ENCODE measurements at places on chromosomes 3 and 15.

DNA sequence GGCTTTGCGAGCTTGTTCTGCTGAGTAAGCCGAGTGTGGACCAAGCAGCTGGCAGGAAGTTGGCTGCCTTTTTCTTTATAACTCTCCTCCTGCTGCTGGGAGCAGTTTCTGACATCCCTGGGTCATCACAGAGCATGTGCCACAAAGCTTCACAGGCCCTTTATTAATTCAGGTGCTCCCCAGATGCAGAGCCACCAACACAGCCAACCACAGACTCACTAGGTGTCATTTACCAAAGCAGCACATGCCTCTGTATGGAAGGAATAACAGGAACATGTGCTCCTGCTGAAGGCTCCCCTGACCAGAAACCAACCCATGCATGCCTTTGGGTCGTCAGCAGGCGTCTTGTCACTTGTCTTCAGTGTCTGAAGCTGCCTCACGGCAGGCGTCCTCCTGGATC, 152.5 kb downstream of the ADAMTS17 start:
- no peak for DNase-seq

GRCh38 chr15:49692514-49693090, 71.8 kb downstream of the DTWD1 start:
- no peak for DNase-seq

GRCh38 chr3:19945969-19946831, 697 bp upstream of the RAB5A start:
- no peak for DNase-seq

- DNase-seq: no peak
These were observed 76.2 kb downstream of the POLR2M start for GRCh38 chr15:57782731-57783130.

GRCh38 chr15:23823508-23823907, 136.4 kb upstream of the NDN start:
- no peak for DNase-seq

GRCh38 chr15:100919481-100920405, 586 bp downstream of the LRRK1 start:
- no peak for DNase-seq

DNA sequence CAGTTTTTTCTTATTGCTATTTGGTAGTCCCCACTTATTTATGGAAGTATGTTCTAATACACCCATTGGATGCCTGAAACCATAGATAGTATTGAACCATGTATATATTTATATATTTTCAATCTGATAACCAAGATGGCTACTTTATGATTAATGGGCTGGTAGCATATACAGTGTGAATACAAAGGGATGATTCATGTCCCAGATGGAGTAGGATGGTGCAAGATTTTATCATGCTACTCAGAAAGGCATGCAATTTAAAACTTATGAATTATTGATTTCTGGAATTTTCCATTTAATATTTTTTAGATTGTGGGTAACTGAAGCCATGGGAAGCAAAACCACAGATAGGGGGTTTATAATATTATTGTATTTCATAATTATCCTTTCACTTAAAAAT, 35.2 kb downstream of the AP4E1 start:
- no peak for DNase-seq

DNA sequence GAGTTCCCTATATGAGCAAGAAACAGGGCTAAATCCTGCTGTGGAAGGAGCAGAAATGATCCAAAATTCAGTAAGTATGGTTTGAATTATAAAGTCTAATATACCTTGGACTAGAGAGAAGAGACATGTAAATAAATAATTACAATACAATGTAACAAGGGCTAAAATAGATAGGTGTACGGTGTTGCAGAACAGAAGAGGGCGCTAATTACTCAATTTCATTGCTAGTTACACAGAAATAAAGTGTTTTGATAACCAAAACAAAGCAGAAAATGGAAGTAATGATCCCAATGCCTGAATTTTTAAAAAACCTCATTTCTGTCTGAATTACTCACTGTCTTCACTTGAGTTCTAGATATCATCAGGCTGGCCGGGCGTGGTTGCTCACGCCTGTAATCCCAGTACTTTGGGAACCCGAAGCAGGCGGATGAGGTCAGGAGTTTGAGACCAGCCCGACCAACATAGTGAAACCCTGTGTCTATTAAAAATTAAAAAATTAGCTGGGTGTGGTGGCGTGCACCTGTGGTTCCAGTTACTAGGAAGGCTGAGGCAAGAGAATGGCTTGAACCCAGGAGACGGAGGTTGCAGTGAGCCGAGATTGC, 8.3 kb upstream of the PLCH1 start:
- no peak for DNase-seq

- no peak for DNase-seq
These were observed 30.9 kb upstream of the PRR23E start for GRCh38 chr3:127161973-127162579.

DNA sequence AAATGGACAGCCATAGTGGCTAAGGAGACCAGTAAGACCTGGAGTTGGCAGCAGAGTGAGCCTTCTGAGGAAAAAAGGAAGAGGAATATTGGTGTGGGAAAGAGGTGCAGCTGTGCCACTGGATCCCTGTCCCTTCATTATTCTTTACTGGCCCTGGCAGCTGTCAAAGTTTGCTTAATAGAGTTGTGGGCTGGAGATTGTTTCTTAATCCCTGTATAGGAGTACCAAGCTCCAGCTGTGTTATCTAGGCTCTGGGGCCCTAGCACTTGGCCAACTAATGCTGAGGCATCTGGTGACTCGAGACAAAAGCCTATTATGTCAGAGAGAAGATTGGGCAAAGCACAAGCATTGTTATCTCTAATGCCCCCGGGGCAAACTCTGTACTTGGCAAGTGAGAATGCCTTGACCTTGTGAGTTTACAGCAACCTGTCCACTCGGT, 61.4 kb downstream of the ZNF609 start:
- no peak for DNase-seq

GRCh38 chr3:82636177-82636576, 874.7 kb upstream of the GBE1 start:
- no peak for DNase-seq

GRCh38 chr3:41426485-41426884, 227.2 kb downstream of the CTNNB1 start:
- no peak for DNase-seq

DNA sequence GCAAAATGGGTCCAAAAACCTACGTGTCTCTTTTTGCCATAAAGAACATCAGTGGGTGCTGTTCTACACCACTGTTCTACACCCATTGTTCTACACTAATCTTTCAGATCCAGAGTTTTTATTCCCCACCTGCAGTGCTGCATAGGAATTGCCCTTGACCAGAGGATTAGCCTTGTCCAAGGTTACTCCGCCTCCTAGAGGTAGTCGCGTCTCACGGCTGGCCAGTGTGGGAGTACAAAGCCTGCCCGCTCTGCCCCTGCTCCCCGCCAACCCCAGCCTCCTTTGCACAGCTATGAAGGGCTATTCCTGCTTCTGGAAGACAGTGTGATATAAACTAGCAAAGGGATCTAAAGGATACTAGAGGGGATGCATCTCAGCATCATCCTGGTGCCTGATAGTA, 222.1 kb upstream of the LMCD1 start:
- DNase-seq: no peak

DNA sequence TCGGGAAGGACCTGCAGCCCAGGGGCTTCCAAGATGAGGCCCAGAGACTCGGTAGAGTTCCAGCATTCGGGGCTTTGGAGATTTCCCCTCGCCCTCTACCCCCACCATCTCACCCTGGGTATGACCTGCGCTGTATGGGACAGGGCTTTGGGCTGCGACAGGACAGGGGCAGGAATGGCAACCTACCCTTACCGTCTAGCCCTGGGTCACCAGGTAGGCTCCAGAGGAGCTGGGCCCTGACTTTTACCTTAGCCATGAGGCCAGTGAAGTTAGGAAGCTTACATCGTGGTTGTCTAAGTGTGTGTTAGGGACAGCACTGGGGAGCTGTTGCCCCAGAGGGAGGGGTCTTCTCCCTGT, 683 bp downstream of the PPM1M start:
- DNase-seq: no peak

- no peak for DNase-seq
These were observed 87.2 kb upstream of the XCR1 start for GRCh38 chr3:46114323-46114988.

DNA sequence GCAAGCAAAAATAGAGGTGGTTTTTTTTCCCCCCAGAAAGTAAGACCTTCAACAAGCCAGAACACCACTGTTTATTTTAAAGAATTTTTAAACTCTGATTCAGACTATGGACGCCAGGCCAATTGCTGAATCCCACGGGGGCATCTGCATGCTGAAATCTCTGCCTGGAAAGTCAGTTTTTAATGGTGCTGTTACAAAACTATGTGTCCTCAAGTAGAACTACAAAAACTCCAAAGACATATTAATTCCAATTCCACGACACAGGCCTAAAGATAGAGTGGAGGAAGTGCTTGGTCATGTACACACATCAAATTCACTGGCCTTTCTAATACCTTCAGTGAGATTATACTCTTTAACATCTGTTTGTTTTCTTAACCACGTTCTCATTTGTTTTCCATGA, 490.5 kb upstream of the NR2F2 start:
- DNase-seq: no peak

DNA sequence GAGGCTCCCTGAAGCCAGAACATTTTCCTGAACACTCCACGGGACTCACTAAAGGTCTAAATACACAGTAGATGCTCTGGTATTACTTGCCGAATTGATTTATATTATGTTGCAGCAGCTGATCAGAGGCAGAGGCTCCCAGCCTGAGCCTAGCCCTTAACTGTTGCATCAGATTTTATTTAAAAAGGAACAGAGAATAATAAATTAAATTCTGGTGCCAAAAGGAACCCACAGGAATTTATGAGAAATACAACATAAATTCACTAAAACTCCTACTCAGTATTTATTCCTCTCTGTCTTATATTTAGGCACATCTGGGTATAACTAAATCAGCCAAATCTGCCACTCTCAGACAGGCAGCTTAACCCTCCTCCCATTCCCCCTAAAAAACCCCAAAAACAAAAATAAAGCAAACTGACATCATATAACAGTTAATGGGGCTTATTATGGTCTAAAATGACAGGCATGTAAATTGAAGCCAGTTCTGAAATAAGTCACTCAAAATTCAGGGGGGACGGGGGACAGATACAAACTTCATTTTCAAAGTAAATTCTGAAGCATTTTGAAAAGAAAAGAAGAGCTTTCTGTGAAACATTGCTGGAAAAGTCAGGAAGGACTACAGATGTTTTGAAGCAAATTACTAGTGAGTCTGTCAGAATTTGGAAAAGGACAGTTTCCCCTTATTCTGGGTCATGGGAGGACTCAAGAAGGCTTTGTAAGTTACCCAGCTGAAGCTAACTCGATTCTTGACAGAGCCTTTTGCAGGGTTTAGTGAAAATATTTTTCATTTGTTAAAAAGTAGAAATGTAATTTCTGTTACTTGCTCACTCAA, 53.8 kb upstream of the CORO2B start:
- DNase-seq: no peak

- DNase-seq: no peak
These were observed 23.7 kb downstream of the SATB1 start for GRCh38 chr3:18401300-18401961.

- no peak for DNase-seq
These were observed 31.7 kb downstream of the CSNK1G1 start for GRCh38 chr15:64324165-64324877.

- DNase-seq: no peak
These were observed 100.3 kb downstream of the STRIT1 start for GRCh38 chr3:155192957-155193746.

DNA sequence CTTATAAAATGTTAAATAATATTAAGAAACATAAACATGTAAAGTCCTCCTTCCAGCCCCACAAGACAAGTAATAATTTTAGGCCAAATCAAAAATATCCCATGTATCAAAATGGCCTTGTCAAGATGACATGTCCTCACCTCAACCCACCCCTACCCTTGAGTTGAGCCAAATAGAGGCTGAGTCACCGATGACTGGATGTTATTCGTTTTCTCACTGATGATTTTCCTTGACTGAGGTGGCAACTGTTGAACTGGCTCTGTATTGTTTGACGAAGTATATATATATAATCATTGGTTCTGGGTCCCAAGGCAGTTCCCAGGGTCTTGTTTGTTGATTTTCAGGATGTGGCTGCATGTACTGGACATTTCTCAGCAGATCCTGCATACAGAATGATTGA, 75.3 kb downstream of the TMEM108 start:
- no peak for DNase-seq

DNA sequence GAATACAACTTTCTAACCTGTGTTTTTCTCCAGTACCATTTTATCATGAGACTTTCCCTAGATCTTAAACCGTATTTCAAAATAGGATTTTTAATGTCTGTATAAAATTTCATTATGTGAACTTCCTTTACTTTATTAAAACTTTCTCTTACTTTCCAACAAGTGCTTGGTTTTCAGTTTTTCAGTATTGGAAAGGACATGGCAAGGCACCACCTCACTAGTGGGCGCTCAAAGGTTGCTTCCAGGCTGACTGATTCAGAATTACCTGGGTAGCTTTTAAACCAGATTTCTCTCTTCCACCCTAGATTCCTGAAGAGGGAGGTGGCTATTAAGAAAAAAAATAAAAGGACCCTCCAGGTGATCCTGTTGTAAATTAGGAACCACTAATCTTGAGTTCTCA, 236.6 kb downstream of the SOX2 start:
- no peak for DNase-seq

GRCh38 chr3:139778682-139779233, 101.0 kb upstream of the NMNAT3 start:
- no peak for DNase-seq

DNA sequence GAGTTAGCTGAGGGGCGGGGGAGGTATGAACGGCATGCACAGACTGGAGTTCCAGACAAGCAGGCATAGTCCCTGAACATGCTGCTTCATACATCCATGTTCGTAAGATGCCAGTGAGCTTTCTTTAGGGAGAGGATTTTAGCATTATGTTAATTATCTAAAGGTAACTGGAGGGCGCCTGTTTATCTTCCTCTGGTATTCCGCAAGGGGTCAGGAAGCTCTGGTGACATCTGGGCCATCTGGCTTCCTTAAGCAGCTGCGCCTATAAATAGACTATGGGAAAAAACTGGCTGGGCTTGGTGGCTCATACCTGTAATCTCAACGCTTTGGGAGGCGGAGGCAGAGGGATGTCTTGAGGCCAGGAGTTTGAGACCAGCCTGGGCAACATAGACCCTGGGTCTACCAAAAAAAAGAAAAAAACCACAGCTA, 1.5 kb upstream of the FBXO22 start:
- DNase-seq: no peak

DNA sequence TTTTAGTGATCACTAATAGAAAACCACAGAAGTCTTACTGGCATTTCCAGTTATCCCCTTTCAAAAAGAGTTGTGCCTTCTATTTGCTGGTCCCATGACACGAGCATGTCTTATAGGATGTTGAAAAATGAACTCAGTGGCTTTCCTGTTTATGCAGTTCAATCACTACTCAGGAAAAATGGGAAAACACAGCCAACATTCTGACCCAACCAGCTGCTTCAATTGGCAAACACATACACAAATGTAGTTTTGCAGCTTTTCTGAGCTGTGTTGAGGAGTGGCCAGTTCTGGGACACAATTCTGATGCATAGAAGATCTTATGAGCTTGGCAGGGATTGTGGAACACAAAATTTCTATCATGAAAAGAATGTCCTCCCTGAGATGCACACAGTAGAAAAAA, 40.3 kb downstream of the FSTL1 start:
- DNase-seq: no peak

DNA sequence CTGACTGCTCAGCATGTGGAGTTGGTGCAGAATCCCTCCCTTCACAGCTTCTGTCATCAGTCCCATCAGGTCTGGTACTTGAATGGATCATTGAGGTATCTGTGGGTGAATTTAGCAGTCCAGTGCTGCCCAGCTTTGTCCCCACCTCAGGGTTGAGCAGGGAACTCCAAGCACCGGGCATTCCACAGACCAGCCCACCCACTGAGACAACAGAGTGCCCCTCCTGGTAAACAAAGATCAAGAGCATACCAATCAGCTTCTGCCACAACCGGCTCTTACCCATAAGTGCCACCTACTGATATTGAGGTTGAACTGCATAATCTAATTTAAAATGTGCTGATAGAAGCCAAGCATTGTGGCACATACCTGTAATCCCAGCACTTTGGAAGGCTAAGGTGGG, 57.1 kb upstream of the FXR1 start:
- no peak for DNase-seq

All from central memory CD4-positive, alpha-beta T cell (primary cell).